Stimulated activated CD8-positive, alpha-beta memory T cell treated with anti-CD3 and anti-CD28 coated beads, Interleukin-15, amount 100 ng/mL, for 24 hours (primary cell): ENCODE measurements at places on chromosomes 7 and 10.

DNA sequence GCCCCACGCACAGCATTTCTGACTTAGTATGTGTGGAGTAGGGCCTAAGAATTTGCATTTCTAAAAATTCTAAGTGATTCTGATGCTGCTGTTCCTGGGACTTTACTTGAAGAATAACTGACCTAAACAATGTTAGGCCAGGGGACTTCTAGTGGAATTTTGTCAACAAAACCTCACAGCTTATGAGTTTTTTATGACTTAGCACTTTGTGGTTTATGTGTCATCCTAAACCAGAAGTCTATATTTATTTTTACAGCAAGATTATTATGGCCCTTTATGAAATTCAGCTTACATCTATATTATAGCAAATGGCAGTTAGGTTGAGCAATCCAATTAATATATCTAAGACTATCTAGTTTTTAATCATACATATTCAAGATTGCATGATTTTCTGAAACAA, 24.6 kb upstream of the BET1 start:
- no peak for DNase-seq

DNA sequence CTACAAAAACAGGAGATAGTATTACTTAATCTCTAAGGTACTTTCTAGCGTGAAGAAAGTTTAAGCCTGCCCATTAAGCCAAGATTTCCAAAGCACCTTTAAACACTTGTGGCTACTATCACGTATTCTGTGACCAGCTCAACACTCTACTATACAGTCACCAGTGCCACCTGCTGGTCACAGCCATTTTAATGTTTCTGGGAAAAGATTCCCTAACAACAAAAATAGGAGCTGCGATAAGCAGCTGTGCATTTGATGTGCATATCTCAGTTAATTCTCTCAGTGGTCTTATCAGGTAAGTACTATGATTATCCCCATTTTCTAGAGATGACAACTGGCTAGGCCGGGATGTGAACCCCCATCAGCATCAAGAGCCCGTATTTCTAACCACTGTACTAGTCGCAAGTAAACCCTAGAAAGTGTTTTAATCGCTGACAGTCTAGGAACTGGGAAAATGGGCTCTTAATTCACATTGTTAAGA, 860 bp downstream of the SEC31B start:
- DNase-seq = no peak

- no peak for DNase-seq
These were observed 241.5 kb downstream of the ELFN1 start for GRCh38 chr7:1911571-1911970.

GRCh38 chr7:35681231-35682029, 13.5 kb downstream of the HERPUD2 start:
- no peak for DNase-seq

- DNase-seq = no peak
These were observed 48.6 kb downstream of the MCU start for GRCh38 chr10:72740528-72740927.

GRCh38 chr7:77351539-77352004, 64.6 kb downstream of the GSAP start:
- DNase-seq = no peak

GRCh38 chr7:7002418-7003062, 176.5 kb upstream of the CCZ1B start:
- no peak for DNase-seq

- DNase-seq = no peak
These were observed 225.6 kb downstream of the ARL4A start for GRCh38 chr7:12913002-12913401.

DNA sequence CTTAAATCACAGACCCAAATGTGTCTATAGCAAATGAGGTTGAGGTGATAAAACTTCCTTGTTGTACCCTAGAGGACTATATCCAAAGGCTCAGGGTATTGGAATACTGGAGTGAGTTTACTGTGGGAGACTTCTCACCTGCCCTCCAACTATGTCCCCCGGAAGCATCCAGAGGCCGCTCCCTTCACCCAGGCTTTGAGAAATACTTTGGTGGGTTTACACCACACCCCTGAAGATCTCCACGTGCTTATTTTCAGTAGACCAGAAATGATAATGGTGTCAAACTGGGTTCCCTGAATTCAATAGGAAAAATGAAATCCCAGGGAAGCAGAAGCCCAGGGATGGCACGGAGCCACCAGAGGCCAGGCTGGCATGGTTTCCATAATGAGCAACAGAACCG, 31.3 kb upstream of the NANOS1 start:
- no peak for DNase-seq

- DNase-seq = no peak
These were observed 102.9 kb upstream of the CCDC6 start for GRCh38 chr10:60009276-60009675.

- DNase-seq = no peak
These were observed 258.8 kb downstream of the THSD7A start for GRCh38 chr7:11573128-11573750.

GRCh38 chr10:86446440-86446839, 75.2 kb downstream of the WAPL start:
- DNase-seq = no peak

DNA sequence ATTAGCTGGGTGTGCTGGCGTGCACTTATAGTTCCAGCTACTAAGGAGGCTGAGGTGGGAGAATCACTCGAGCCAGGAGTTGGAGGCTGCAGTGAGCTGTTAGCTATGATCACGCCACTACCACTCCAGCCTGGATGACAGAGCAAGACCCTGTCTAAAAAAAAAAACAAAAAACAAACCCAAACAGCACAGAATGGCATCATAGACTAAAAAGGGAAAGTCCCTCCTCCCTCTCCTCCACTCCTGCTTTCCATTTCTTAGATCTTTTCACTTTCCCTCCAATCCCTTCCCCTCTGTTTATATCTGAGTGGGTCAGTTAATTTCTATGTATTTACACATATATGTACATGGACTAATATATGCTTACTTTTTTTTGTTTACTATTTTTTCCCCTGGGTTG, 10.4 kb upstream of the PIP4K2A start:
- no peak for DNase-seq

GRCh38 chr10:120963594-120964220, 112.5 kb downstream of the WDR11 start:
- no peak for DNase-seq
